AG10803 (cell line): ENCODE measurements at places on chromosomes 3 and 15.
A peak's percentile ranks its signal among the peaks of the same experiment; 100 is the strongest.

GRCh38 chr3:73452729-73453128, 172.0 kb downstream of the PDZRN3 start:
- no peak for DNase-seq

GRCh38 chr15:41013691-41014414, 60.6 kb downstream of the CHAC1 start:
- DNase-seq, result peak; percentile 50

- DNase-seq, result no peak
Observed at GRCh38 chr3:10530241-10530640, 24.9 kb upstream of the ATP2B2 start.

DNA sequence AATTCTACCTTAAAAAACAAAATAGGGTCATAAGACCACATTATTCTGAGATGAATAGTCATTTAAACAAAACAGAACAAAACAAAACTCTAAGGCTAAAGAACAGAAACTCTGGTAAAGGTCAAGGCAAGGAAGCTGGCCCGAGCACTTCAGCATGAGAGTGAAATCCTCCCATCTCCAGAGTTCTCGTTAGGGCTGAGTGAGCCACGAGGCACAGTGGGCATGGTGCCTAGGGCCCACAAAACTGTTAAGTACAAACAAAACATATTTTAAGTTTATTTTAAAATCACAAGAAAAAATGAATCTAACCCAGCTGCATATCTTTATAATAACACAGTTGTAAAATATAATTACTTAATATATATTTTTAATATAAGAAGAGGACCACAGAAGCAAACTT, 417.8 kb upstream of the GBE1 start:
- no peak for DNase-seq

DNA sequence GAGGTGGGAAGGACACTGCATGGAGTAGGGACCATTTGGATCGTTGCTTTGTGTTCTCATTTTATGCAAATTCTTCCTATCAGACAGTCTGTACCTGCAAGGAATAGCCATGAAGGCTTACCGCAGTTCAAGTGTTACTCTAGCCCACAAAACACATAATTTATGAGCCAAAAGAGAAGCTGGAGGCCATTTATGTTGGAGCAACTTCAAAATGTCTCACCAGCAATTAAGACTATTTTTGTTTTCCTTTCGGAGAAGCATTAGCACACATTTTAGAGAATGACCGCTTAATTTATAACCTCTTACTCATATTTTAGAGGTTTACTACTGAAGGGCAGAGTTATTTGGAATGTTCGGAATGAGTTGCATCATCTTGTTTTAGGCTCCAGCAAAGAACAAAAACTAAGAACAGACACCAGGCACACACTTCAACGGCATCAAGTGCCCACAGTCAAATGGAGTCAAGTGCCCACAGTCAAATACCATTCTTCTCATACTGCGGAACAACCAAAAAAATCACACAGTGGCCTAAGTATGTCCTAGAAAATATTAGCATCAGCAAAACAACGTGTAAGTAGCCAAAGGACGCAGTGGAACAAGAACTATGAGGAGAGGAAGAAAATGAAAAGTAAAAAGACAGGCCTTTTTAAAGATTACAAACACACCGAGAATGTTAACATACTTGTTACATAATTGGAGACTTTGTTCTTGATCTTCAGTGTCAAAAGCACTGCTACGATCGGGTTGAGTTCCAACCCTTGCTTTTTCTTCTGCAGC, 17.5 kb upstream of the GOLGA8J start:
- peak; percentile 93 for DNase-seq

DNA sequence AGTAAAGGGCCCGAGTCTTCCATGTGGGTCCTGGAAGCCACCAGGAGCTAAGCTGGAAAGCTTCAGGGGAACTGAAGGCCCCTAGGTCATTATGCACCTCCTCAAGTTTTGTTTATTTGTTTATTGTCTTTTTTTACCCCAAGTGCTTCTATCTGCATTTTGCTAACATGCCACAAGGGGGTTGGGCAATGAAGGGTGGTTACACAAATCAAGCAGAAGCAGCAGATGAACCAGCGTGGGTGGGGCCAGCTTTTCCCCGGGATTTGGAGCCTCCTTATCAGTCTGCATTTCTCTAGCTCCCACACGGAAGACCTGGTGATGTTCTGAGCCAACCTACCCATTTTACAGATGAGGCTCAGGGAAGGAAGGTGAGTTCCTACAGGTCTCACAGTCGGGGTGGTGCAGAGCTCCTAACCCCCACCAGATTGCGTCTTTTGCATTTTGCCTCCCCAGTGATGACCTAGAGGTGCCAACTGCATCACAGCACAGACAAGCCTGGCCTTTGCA, 16.8 kb downstream of the TMC3 start:
- no peak for DNase-seq

GRCh38 chr15:91429973-91430372, 329.9 kb downstream of the SV2B start:
- DNase-seq, result no peak

DNA sequence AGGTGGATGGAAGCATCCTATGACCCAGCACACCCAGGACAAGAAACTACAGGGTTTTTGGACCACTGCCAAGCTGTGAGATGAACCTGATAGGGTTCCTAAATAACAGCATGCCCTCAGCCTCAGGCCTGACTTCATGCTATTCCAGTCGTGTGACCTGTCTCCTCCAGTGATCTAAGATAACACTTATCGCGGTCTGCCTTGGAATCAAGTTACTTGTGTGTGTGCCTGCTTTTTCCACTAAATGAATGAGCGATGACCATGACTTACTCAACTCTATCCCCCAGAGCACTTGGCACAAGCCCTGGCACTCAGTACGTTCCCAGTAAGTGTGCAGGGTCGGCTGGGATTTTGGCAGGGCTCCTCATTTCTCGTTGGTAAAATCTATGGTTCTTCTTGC, 172.7 kb upstream of the TP63 start:
- DNase-seq, result no peak

- no peak for DNase-seq
Observed at GRCh38 chr3:8975081-8976020, 12.1 kb upstream of the RAD18 start.

- no peak for DNase-seq
Observed at GRCh38 chr15:60009124-60009960, 5.2 kb downstream of the FOXB1 start.

GRCh38 chr3:66196633-66197032, 24.2 kb upstream of the SLC25A26 start:
- DNase-seq, result no peak

DNA sequence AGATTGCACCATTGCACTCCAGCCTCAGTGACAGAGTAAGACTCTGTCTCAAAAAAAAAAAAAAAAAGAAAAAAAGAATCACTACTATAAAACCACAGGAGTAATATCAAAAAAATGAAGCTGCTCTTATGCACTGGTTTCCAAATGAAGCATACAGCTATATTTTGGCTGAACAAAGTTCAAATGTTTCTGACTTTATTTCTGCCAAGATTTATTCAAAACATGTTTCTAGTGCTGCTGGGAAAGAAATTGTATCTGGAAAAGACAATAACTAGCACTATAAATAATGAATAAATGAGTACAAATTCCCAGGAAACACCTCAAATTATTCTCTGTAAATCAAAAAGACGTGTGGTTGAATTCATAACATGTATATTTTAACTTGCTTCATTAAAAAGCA, 102.5 kb upstream of the MME start:
- DNase-seq, result peak; percentile 16

DNA sequence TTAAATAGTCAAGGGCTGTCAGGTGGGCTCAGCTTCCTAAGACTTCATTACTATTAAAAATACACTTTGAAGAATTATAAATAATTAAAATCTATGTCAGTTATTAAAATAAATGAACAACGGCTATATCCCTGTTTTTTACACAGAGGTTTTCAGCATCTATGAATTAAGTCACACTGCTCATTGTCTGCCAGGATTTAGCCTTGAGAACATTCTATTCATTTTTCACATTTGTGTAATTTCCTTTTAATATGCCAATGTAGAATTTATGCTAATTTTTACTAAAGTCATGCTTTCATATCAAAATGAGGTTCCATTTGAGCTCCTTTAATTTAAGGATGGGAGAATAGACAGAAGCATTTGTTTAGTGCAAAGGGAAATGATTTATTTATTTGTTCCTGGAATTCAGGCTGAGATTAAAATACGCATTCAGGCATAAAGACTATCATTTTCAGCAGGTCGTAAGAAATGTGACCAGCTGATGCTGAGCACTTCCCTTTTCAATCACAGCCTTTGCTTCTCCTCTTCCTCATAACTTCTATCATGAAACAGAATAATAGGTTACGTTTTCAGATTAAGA, 345.1 kb downstream of the MFSD1 start:
- DNase-seq, result no peak

DNA sequence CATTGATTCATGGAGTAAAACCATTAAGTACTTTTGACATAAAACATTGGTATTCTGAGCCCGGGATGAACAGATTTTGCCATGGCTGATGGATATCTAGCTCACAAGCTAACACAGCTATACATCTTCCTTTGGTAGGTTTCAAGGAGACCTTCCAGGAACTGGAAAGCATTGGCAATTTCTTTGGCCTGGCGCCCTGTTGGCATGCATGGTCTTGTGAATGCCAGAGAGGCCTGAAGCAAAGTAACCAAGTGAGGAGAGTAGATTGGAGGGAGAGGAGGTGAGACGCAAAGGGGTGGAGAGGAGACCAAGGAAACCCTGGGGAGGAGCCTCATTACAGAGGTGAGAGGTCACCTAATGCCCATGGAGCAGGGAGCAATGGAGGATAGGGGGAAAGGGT, 67.2 kb downstream of the SQOR start:
- DNase-seq, result no peak

DNA sequence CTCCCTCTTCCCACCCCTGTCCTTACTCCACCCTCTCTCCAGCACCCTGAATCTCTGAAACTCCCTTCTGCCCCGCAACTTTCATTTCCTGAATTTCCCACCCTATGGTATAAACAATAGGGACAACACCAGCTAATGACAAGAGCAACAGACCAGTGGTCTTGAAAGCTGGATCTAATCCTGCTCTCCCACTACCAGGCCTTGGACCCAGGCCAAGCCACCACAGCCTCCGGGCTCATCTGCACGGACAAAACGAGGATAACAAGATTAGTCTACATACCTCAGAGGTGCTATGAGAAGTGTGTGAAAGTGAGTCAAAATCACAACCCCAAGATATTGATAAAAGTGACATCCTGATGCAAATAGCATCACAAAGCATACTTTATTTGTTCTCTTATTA, 128.6 kb downstream of the ERC2 start:
- DNase-seq, result no peak

DNA sequence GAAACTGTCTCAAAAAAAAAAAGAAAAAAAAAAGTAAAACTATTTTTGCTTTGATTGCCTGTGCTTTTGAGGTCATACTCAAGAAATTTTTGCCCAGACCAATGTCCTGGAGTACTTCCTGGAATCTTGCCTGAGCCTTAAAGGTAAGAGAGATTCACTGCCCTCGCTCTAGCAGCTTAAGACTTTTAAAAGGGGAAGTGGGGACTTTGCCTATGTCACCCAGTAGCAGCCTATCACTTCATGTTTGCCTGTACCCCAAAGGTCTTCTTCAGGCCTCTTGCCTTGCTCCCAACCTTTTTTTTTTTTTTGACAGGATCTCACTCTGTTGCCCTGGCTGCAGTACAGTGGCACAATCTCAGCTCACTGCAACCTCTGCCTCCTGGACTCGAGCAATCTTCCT, 18.9 kb upstream of the GOLGB1 start:
- DNase-seq, result no peak

GRCh38 chr3:12601072-12601471, 44.2 kb downstream of the MKRN2 start:
- DNase-seq, result peak; percentile 29
